ENCODE measurements at places on chromosomes 12 and 14.

DNA sequence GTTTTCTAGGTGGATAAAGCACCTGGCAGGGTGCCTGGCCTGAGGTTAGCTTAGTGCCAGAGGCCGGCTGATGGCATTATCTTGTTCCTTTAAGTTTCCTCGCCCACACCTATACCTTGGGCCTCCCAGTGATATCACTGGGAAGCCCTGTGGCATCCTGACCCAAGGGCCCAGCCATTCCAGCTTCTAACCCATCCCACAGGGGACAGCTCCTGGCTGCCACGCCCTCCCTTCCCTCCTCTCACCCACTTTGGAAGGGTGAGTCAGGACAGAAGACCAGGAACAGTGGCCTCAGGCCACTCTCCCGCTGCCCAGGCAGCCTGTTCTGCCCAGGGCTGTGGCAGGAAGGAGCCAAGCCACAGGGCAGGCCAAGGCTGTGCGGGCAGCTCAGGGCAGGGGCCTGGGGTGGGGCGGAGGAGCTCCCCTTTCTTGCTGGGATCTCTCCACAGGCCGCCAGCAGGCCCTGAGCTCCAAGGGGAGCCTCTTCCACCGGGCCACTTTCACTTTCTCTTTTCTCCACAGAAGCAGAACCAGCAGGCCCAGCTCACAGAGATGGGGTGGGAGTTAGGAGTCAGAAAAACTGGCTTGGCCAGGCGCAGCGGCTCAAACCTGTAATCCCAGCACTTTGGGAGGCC, 75.1 kb downstream of the IRF2BPL start:
- no peak for DNase-seq

- no peak for DNase-seq
Observed at GRCh38 chr14:74414403-74415114, 11.5 kb downstream of the SYNDIG1L start.

GRCh38 chr12:75711271-75711670, 199.9 kb upstream of the KRR1 start:
- no peak for DNase-seq

DNA sequence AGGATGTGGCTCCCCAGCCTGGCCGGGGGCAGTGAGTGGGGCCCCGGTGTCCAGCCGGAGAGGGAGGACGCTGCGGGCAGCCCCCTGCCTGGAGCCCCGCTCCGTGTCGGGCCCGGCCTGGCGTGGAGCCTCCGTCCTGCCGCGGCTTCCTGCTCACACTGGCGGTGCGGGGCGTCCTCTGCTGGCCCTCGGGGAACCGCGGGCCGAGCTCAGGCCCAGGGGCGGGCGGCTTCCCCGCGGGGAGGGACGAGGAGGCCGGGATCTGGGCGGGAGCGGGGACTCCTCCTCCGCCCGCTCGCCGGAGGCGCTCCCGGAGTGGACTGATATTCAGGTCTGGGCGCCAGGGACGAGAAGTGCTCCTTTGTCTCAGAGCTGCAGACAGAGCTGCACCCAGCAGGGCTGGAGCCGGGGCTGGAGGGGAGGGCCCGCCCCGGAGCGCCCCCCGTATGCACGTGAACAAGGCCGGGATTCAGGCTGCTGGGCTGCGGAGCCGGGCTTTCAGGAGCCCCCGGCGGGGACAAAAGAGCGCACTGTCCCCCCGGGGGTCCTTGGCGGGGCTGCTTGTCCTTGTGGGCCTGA, 2.2 kb downstream of the MMP17 start:
- no peak for DNase-seq

- DNase-seq = no peak
Observed at GRCh38 chr14:30985796-30986195, 39.7 kb upstream of the AP4S1 start.

GRCh38 chr14:49972823-49973222, 79.9 kb downstream of the ARF6 start:
- DNase-seq = no peak

DNA sequence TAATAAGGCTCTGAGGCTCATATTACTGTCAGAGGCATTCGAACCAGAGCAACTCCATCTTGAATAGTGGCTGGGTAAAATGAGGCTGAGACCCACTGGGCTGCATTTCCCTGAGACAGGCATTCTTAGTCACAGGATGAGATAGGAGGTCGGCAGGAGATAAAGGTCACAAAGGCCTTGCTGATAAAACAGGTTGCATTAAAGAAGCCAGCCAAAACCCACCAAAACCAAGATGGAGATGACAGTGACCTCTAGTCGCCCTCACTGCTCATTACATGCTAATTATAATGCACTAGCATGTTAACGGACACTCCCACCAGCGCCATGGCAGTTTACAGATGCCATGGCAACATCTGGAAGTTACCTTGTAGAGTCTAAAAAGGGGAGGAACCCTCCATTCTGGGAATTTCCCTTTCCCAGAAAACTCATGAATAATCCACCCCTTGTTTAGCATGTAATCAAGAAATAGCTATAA, 18.1 kb upstream of the PRICKLE1 start:
- DNase-seq = no peak

DNA sequence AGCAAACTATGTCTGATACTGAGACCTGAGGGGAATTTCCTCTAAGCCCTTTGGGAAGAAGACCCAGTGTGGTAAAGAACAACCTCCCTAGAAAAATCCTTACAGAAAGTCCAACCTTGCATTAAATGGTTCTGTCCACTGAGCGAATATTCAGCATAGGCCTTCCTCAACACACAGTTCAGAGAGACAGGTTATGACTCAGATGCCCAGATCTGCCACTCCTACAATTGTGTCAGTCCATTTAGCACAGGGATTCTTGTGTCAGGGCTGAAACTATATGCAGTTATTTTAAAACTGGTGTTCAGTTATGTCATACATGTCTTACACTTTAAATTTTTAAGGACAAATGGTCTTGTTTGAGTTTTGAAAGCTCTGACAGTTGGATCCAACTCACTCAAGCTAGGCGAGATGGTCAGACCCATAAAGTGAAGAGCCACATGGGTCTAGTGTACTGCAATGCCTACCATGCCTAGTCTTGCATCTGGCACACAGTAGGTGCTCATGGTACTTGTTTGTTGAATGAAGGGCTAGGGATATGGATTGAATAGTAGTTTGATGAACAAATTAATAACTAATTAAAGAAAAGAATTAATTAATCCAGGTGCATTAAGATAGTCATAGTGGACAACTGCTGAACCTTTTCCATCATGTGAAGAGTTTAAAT, 207.5 kb upstream of the PWP1 start:
- DNase-seq = no peak

- DNase-seq = peak; percentile 13
Observed at GRCh38 chr14:67526676-67527459, 6.2 kb upstream of the PLEKHH1 start.

GRCh38 chr12:57929092-57929830, 12.1 kb upstream of the ATP23 start:
- DNase-seq = no peak

- DNase-seq = no peak
Observed at GRCh38 chr12:69519871-69520270, 49.7 kb downstream of the FRS2 start.

- DNase-seq = no peak
Observed at GRCh38 chr12:58812214-58812613, 108.1 kb downstream of the LRIG3 start.

GRCh38 chr12:15443611-15444010, 121.3 kb downstream of the PTPRO start:
- no peak for DNase-seq

DNA sequence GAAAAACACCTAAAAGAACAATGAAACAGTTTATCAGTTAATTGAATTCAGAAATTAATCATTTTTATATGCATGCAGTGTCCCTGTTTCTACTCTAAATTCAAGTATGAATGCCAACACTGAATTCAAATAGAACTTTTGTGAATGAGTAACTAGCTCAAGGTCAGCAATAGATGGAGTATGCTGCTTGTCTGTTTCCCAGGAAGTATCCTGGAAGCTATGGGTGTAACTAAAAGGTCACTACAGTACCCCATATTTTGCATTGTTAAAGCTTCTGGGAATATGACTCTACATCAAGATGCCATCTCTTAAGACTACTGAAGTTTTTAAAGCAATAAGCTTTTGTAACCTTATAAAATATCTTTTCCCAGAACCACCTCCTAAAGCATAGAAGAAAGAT, 681.4 kb upstream of the FBXO33 start:
- DNase-seq = no peak

GRCh38 chr12:6903722-6904121, 900 bp upstream of the LRRC23 start:
- no peak for DNase-seq

GRCh38 chr12:12508612-12509011, 54.1 kb downstream of the DUSP16 start:
- no peak for DNase-seq

DNA sequence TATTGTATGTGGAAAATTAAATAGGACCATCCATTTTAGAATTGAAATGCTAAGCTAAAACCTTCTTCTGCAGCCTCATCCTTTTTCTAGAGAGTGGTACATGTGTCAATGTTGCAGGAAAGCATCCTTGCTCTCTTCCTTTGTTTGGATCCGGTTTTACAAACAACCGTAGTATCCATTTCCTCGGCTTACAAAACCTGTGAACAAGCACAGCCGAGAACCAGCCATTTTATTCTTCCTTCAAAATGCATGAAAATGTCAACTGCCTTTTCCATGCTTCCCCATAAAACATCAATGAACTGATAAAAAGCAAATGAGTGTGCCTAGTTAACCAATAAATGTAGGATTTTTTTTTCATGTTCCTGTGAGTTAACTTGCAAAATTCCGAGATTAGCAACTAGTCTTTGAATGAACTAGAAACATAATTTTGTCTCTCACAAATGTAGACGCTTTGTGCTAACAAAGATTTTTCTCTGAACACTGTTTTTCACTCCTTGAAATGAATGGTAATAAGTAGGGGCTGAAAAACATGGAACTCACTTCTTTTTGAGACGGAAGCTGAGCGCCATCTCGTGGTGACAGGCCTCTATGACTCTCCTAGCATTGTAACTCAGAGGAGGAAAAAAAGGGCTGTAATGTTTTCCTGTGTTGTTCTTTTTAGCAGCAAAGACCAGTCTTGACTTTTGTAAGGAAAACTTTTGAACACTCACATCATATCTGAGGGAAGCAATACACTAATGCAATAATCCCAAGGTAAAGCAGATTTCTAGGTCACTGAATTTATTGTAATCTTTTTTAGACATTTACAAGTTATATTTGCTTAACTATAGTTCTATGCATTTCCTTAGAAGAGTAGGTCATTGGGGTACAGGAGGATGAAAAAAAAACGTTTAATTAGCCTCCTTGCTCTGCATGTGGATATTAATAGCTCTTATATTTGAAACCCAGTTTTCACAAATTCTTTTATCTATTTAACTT, 157.4 kb upstream of the FOXG1 start:
- DNase-seq = no peak

GRCh38 chr12:102567031-102567985, 86.9 kb upstream of the IGF1 start:
- no peak for DNase-seq

DNA sequence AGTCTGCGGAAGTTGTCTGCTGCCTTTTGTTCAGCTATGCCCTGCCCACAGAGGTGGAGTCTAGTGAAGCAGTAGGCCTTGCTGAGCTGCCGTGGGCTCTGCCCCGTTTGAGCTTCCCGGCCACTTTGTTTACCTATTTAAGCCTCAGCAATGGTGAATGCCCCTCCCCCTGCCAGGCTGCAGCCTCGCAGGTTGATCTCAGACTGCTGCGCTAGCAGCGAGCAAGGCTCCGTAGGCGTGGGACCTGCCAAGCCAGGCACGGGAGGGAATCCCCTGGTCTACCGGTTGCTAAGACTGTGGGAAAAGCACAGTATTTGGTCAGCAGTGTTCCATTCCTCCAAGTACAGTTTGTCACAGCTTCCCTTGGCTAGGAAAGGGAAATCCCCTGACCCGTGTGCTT, 143.6 kb downstream of the DYRK2 start:
- no peak for DNase-seq

GRCh38 chr12:107684990-107685359, 624 bp upstream of the PWP1 start:
- DNase-seq = no peak

GRCh38 chr14:74583689-74584434, 28.2 kb downstream of the LTBP2 start:
- DNase-seq = no peak

GRCh38 chr12:47781479-47782371, 8.7 kb downstream of the SLC48A1 start:
- DNase-seq = no peak
